ENCODE measurements at places on chromosomes 4 and X.

DNA sequence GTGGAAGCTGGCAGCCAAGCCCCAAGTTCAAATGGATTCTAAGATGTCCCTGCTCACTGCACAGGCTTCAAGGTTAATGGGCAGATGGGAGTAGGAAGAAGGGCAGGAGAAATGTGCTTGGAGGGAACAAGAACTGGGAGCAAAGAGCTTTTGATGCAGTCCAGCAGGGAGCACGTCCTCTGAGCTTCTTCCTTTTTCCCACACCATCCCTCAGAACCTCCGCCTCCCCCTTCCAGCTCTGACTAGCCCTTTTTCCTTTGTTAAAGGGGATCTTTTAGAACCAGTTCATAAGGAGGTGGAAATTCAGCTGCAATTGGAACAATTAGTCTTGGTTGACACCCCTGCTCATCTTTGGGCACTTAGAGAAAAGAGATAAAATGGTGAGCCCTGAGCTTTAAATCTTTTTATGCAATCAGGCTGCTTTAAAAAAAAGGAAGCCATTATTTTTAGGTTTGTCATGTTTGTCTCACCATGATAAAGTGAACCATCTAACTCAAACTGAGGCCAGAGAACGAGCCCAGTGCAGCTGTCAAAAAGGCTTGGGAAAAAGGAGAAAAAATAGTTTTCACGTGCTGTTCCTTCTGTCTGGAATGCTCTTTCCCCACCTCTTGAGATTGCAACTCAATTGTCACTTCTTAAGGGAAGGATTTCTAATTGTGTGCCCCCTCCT lies 135.8 kb upstream of the IL1RAPL2 start:
- no peak for DNase-seq

GRCh38 chr4:76213415-76214176 lies at the start of gene SCARB2:
Gene SCARB2, minus strand, starts transcription at chr4:76213824. Its CDS starts 281 bp downstream, at chr4:76213543.
- DNase-seq = peak; percentile 91

DNA sequence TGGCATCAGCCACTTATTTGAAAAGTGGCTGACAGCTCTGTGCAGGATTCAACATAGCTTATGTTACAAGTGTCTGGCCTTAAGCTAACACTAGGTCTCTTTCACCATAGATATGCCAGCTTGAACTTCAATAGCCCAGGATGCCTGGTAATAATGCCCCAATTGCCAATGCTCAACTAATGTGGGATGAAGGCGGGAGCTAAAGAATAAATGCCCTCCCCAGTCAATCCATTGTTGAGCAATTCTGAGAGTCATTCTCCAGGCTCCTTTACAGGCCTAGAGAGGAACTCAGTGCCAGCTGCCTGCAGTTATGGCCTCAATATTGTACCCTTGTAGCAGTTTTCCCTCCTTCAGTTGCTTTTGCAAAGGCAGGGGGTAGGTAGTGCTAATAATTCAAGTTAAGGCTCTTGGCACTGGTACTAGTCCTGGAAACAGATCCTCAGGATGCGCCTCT lies 460.2 kb downstream of the GABRG1 start:
- DNase-seq = no peak

- DNase-seq = no peak
These were observed 516.8 kb upstream of the FAM241A start for GRCh38 chr4:111628437-111628836.

DNA sequence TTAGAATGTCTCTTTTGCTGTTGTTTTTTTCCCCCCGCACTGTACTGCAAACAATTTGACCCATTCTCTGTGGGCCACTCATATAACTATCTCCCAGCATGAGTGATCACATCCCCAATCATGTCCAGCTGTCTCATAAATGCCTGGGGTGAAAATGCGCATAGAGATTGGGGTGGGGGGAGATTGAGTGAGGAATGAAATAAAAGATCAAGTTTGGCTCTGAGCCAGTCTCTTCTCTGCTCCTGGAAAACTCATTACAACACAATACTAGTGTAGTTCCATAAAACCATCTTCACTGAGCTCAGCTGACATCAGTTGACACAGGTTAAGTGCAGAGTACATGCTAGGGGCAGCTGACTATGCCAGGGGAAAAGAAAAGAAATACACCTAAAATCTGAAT lies 96.9 kb downstream of the EGF start:
- no peak for DNase-seq
